CD8-positive, alpha-beta memory T cell (primary cell): ENCODE measurements at places on chromosomes 5 and 9. TPM values are rescaled to one million over a fixed set of nuclear protein-coding genes. Genes with fewer than 3 reads are reported as not detected.

Gene PCDHGA10
- total RNA-seq: 0.16 TPM

Gene PLGRKT
- 34.3 TPM for total RNA-seq

Gene KIF27
- total RNA-seq: 2.8 TPM

Gene C5
- 1.3 TPM for total RNA-seq

GRCh38 chr9:125434986-125435775 lies 173.6 kb downstream of the GAPVD1 start:
- no peaks in the 10 kb centered on the region for H3K36me3 ChIP-seq
- no peak for DNase-seq
- H3K27ac ChIP-seq: no peak overlapping the region
- no peaks in the 10 kb centered on the region for H3K27me3 ChIP-seq
- no peak overlapping the region for H3K4me3 ChIP-seq
- no peaks in the 10 kb centered on the region for H3K4me1 ChIP-seq

DNA sequence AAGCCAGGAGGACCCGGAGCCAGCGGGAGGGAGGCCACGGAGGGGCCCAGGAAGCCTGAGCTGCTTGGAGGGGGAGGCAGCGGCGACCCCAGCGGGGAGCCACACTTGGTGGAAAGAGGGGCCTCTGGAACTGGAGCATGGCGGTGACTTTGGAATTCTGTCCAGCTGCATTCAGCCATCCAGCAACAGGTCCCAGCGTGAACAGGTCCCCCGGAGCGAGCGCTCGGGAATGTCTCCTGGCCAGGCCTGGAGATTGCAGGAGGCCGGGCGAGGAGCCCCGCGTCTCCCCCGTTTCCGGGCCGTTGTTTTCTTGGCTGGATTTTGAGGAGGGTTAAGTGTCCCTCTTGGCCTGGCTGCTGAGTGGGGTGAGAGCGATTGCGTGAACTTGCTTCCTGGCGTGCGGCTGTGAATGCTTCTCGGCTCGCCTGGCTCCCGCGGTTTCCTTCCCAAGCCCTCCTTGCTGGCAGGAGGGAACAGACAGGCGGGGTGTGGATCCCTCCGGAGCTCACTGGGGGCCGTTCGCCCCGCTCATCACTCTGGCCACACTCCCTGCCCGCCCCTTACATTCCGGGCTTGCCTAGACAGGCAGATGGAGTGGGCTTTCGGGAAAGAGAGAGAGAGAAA lies 125.3 kb upstream of the IRX4 start:
- no peak for DNase-seq
- H3K4me3 ChIP-seq: no peak overlapping the region
- H3K36me3 ChIP-seq: no peaks in the 10 kb centered on the region
- H3K4me1 ChIP-seq: no peaks in the 10 kb centered on the region
- H3K27ac ChIP-seq: no peak overlapping the region

GRCh38 chr5:109161914-109162683 lies 247.7 kb downstream of the PJA2 start:
- no peak overlapping the region for H3K4me3 ChIP-seq
- no peaks in the 10 kb centered on the region for H3K36me3 ChIP-seq
- H3K27ac ChIP-seq: no peak overlapping the region
- no peak for DNase-seq
- no peaks in the 10 kb centered on the region for H3K4me1 ChIP-seq

DNA sequence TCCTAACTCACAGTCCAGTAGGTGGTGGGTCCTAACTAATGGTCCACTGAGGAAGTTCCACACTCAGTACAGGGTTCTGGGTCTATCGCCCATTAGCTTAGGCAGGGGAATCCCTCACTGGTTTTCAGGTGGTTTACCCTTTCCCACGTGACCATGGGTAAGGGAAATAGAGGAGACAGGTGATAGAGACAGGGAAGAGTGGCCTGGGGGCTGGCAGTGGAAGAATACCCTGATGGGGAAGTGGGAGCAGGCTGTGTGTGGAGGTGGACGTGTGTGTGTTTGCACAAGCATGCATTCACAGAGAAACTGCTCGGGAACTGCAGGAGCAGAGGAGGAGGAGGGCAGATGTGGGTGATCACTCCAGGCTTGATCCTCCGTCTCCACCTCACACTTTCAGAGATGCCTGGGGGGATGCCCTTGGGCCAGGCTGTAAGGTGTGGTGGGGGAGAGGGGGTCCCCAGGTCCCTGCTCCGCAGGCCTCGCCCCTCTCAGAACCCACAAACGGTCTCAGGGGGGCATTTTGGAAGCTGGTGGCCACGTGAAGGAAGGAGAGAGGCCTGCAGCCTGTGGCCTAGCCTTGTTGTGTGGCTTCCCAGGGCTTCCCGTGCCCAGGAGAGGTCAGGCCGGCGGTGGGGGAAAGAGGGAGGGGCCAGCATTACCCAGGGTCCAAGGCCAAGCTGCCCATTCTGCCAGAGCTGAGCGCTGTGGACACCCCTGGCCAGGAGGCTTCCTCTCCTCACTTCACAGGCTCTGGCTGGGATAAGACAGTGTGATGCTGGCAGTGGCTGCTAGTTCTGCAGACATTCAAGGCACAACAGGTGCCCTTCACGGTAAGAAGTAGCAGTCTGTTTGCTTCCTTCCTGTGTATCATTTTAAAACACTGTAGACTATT lies 80.0 kb downstream of the OTULIN start:
- no peak overlapping the region for H3K4me3 ChIP-seq
- peaks cover 24% of the 10 kb centered on the region for H3K36me3 ChIP-seq
- H3K27ac ChIP-seq: no peak overlapping the region

GRCh38 chr5:66621736-66622135 lies 25.5 kb downstream of the MAST4 start:
- H3K27ac ChIP-seq: no peak overlapping the region
- no peak overlapping the region for H3K4me3 ChIP-seq
- no peaks in the 10 kb centered on the region for H3K27me3 ChIP-seq
- DNase-seq: no peak
- no peaks in the 10 kb centered on the region for H3K36me3 ChIP-seq
- no peaks in the 10 kb centered on the region for H3K4me1 ChIP-seq

DNA sequence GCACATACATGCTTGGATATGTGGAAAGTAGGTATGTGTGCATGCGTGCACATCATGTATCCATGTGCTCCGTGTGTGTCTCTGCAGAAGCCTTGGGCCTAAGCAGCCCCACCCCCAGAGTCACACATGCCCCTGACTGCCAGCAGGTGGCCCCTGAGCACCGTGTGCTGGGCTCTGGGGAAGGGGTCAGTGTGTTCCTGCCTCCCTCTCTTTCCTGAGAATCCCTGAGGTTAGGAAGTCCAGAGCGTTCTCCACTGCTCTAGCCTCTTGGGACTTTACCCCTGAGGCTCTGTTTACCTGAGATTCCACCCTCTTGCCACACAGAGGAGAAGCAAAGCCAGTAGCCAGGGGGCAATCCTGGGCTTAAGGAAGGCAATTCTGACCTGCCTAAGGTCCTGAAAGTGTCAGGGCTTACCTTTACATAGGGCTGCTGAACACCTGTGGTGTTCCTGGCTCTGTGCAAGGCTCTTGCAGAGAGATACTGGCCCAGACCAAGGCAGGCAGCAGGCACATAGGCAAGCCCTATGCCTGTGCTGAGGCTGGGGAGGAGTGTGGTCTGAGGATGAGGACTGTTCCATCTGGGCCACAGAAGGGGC lies 207.3 kb downstream of the TMEM38B start:
- no peaks in the 10 kb centered on the region for H3K36me3 ChIP-seq
- H3K4me1 ChIP-seq: no peaks in the 10 kb centered on the region
- H3K27ac ChIP-seq: no peak overlapping the region
- no peak for DNase-seq

GRCh38 chr5:42881416-42882117 lies 69.9 kb upstream of the SELENOP start:
- no peaks in the 10 kb centered on the region for H3K27me3 ChIP-seq
- H3K4me3 ChIP-seq: no peak overlapping the region
- no peak overlapping the region for H3K27ac ChIP-seq
- no peak for DNase-seq
- no peaks in the 10 kb centered on the region for H3K36me3 ChIP-seq
- no peaks in the 10 kb centered on the region for H3K4me1 ChIP-seq

DNA sequence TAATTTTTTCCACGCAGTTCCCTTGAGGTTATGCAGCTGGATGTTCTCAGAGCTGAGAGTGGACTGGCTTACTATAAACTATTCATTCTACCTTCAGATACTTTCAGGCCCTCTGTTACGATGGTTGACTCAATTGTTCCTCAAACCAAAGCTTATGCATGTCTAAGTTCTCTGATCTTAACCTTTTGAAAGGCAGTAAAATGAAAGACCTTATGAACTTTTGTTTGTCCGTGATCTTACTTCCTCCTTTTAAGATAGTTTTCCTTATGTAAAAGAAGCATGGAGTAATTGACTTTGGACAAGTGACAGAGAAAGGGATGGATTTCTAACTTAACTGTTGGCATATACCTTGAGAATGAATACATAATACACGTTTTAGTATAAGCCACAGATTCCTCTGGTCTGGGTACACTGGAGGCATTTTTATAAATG lies 575.7 kb downstream of the PDE4D start:
- DNase-seq: no peak
- no peaks in the 10 kb centered on the region for H3K4me1 ChIP-seq
- no peaks in the 10 kb centered on the region for H3K27me3 ChIP-seq
- H3K36me3 ChIP-seq: no peaks in the 10 kb centered on the region
- H3K4me3 ChIP-seq: no peak overlapping the region
- no peak overlapping the region for H3K27ac ChIP-seq
